CD4-positive, alpha-beta T cell treated with Interleukin-12 subunit alpha and Interleukin-12 subunit beta, for 1 hour (primary cell): ENCODE measurements at places on chromosomes 5 and 9.

GRCh38 chr5:178993955-178994579 lies 1.1 kb downstream of the GRM6 start:
- DNase-seq, result no peak

DNA sequence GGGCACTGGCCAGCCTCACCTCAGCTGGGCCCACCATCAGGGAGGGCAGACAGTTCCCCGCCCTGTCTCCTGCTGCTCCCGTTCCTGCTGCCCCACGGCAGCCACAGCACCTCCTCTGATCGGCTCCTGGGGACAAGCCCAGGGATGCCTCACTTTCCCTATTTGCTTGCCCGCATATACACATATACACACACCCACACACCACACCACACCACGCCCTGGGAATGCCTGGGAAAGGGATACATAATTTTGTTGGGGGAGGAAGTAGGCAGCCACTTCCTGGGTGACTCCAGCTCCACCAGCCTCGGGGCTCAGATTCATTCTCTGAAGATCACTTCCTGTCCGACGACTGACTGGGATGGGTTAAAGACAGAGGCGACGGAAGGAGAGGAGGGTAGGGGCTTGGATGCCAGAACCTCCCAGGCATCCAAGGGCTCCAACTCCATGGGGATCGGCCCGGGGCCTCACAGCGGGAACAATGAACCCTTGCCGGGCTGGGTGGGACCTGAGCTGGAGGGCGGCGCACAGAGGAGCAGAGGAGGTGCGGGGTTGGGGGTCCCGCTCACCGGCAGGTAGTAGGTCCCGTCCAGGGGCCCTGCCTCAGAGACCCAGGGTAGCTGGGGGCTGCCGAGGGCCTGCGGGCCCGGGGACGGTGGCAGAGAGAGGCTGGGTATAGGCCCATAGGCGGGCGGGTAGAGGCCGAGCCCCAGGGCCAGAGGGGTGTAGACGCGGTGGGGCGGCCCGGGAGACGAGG lies 2.0 kb upstream of the MZB1 start:
- DNase-seq, result no peak

GRCh38 chr5:77163453-77163852 lies 47.0 kb upstream of the PDE8B start:
- DNase-seq, result no peak

- no peak for DNase-seq
Observed at GRCh38 chr5:93632327-93632726, 49.3 kb downstream of the NR2F1 start.

DNA sequence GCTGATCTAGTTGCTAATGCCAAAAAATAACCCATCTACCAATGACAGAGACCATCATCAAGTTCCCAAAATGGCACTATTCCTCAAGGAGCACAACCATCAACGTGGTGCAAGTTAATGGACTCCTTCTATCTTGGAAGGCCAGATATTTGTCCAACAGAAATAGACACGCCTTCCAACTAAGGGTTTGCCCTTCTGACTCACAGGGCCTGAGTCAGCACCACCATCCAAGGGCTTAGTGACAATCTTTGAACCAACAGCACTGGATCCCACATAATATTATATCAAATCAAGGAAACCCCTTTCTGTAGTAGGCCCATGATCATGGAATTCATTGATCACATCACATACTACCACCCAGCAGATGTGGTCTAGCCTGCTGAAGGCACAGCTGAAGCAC lies 84.3 kb downstream of the MED27 start:
- no peak for DNase-seq

GRCh38 chr5:133066045-133066444 lies 14.2 kb downstream of the HSPA4 start:
- DNase-seq, result no peak

DNA sequence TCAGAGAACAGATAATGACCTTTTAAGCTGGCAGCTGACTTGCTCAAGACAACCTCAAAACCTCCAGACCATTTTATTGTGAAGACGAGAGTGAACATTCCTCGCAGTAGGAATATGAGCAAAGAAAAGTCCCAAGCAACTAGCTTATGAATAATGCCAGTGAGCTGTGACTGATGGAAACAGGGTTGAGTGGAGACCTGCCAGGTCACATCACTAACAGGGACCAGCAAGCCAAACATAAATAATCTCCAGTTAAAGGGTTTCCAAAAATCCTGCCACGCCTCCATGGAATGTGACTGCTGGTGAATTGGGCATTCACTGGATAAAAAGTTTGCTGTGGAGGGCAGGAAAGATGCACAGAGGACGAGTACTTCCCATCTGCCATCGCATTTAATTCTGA lies 185.4 kb downstream of the CRB2 start:
- DNase-seq, result no peak

GRCh38 chr5:11323761-11324160 lies 562.7 kb upstream of the DAP start:
- DNase-seq, result no peak

GRCh38 chr5:137575847-137576246 lies 76.7 kb upstream of the SPOCK1 start:
- DNase-seq, result no peak

GRCh38 chr5:181281077-181281983 lies 20.4 kb upstream of the TRIM52 start:
- DNase-seq, result no peak

GRCh38 chr5:43427306-43427705 lies 15.1 kb upstream of the CCL28 start:
- no peak for DNase-seq

GRCh38 chr9:127608104-127608966 lies 3.7 kb upstream of the STXBP1 start:
- peak; percentile 83 for DNase-seq

DNA sequence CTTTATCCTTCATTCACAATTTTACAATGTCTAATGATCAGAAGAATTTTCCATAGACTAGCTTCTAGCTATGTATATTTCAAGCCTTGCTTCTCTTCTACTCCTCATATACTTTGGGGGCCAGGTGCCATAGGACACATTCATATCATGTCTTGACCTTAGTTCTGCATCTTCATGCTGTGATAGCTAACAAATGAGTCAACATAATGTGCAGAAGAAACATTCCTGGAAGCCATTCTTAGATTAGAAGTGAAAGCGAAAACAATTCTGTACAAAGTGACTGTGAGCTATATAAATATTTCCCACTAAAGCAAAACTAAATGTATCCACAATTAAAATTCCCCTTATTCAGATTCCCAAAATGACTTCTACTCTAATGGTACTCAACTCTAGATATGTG lies 320.2 kb upstream of the NREP start:
- no peak for DNase-seq

DNA sequence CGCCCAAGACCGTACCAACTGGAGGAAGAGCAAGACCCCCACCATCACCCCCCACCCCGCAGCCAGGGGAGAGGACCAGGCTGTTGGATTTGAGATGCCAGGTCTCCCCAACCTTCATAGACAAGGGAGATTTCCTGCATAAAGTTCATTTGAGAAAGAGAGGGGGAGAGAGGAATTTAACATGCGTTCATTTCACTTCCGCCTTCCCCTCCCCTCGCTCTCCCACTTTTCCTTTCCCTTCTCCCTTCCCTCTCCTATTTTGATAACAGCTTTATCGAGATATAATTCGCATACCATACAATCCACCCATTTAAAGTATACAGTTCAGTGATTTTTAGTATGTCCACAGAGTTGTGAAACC lies 4.2 kb upstream of the NKX2-5 start:
- no peak for DNase-seq

DNA sequence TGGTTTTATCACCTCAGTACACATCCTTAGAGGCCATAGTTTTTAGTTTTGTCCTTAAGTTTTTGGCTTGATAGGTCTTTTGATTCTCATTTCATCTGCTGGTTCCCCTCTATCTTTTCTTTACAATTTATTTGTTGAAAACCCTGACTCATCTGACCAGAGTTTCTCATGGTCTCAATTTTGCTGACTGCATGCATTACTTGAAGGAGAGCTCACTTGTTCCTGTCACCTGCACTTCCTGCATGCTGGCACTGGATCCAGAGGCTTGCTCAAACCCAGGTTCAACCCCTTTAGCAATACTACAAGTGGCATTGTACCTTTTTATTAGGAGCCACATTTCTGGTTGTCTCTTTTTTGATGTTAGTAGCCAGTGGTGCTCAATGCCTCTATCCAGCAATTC lies 26.7 kb downstream of the FBXO10 start:
- no peak for DNase-seq

DNA sequence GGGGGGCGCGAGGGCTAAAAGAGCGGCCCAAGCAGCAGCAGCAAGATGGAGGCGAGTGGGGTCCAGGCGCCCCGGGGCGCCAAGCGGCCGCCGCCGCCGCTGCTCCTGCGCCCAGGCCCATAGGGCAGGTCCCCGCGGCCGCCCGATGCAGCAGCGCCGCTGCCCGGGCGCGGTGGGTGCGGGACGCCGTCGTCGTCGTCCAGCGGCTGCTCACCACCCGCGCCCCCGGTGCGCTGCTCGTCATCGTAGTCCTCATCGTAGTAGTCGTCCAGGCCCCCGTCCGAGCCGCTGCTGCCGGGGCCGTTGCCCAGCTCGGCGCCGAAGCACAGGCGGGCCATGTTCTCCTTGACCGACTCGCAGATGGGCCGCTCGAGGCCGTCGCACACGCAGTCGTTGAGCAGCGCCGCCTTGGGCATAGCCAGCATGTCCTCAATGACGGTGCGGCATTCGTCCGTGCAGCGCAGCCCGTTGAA lies 1.5 kb downstream of the GAS1 start:
- no peak for DNase-seq

- no peak for DNase-seq
Observed at GRCh38 chr5:115575167-115576070, 26.9 kb downstream of the TICAM2 start.

DNA sequence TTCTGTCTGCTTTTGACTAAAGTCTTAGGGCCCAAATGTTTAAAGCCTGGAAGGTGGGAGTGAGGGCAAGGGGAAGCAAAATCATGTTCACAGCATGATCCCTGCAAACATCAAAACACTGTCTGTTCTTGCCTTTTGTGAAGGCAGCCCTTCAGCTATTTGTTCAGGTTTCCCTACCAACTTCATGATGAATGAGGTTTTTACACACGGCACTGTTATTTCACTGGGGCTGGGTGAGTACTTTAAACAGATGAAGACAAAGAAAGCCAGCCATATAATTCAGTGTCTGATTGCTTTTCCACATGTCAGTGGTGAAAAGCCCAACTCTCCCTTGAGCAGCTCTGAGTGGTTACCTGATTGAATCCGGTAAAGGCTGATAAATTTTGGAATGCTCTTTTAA lies 224.7 kb upstream of the GRAMD2B start:
- no peak for DNase-seq

DNA sequence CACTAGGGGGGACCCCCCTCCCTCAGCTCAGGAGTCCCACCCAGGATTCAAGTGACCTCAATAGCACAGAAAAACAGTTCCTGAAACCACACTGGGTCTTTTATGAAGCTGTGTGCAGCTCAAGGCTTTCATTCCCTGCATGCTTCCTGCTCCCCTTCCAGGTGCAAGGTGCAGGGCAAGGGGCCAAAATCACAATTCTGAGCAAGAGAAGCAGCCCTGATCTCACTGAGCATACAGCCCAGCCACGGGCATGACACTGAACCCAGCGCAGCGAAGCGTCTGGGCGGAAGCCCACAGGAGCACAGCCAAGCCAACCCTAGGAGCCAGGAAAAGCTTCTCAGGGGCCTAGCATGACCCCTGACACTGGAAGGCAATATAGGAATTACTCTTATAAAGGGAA lies 62.9 kb downstream of the IRX2 start:
- no peak for DNase-seq

- no peak for DNase-seq
Observed at GRCh38 chr5:124264499-124264898, 481.9 kb downstream of the ZNF608 start.

GRCh38 chr9:6384732-6385131 lies 28.3 kb upstream of the UHRF2 start:
- DNase-seq, result no peak

- DNase-seq, result no peak
Observed at GRCh38 chr5:6458833-6459232, 10.2 kb downstream of the UBE2QL1 start.

DNA sequence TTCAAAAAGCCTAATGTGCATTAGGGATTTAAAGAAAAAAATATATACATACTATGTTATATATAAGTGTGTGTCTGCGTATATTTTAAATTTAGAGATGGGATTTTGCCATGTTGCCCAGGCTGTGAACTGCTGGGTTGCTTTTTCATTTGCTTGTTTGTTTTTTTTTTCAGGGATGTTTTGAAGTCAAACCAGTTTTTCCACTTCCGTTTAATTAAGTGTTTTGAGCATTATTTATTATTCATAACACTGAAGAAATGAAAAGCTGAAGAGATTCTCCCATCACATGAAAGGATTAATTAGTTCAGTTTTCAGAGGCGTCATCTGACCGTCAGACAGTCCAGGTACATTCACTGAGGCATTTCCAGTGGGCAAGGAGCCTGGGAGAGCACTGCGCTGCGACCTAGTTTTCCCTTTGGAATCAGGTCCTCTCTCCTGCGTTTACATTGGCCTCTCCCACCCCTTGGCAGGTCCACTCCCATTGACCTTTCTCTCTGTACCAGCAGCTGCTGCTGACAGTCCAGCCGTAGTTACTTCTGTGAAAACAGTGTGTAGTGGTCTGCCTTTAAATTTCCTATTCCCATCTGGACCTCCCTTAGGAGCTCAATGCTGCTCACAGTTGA lies 26.0 kb downstream of the ARRDC3 start:
- no peak for DNase-seq

GRCh38 chr5:138440159-138441073 lies 1.6 kb downstream of the REEP2 start:
- no peak for DNase-seq

DNA sequence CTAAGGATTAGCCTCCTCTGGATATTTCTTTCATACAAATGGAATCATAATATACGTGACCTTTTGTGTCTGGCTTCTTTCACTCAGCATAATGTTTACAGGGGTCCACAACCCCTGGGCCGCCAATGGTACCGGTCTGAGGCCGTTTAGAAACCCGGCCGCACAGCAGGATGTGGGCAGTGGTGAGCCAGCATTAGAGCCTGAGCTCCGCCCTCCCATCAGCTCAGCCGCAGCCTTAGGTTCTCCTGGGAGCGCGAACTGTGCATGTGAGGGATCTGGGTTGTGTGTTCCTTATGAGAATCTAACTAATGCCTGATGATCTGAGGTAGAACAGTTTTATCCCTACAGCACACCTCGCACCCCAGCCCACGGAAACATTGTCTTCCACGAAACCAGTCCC lies 229.7 kb downstream of the ICE1 start:
- no peak for DNase-seq

GRCh38 chr9:17625644-17626388 lies 47.0 kb downstream of the SH3GL2 start:
- DNase-seq, result no peak

DNA sequence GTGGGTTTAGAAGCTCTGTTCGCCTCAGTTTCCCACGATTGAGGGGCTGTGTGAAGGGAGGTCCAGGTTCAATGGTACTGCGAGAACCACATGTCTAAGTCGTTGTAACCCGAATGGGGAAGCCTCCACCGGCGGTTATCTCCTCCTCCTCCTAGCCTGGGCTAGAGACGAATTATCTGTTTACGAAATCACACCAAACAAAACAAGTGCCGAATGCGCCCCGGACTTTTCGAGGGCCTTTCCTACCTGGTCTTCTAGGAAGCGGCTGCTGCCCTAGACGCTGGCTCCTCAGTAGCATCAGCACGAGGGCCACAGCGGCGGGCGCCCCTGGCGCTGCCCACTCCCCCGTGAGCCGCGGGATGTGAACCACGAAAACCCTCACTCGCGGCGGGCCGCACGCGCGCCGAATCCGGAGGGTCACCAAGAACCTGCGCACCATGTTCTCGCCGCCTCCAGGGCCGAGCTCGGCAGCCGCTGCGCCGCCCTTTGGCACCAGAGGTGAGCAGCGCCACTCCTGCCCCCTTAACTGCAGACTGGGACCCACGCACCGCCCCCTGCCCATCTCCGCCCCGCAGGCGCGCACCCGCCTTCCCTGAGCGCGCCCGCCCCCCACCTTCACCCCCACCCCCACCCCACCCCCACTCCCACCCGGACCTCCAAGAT lies at the start of gene CDKN2A:
TSS of gene CDKN2A (minus strand) at position 500 of the 663 bp plus-strand sequence.
- peak; percentile 69 for DNase-seq
